CD4-positive, CD25-positive, alpha-beta regulatory T cell (primary cell): ENCODE measurements at places on chromosomes 12 and 14. TPM values are rescaled to one million over a fixed set of nuclear protein-coding genes. Genes with fewer than 3 reads are reported as not detected.

DNA sequence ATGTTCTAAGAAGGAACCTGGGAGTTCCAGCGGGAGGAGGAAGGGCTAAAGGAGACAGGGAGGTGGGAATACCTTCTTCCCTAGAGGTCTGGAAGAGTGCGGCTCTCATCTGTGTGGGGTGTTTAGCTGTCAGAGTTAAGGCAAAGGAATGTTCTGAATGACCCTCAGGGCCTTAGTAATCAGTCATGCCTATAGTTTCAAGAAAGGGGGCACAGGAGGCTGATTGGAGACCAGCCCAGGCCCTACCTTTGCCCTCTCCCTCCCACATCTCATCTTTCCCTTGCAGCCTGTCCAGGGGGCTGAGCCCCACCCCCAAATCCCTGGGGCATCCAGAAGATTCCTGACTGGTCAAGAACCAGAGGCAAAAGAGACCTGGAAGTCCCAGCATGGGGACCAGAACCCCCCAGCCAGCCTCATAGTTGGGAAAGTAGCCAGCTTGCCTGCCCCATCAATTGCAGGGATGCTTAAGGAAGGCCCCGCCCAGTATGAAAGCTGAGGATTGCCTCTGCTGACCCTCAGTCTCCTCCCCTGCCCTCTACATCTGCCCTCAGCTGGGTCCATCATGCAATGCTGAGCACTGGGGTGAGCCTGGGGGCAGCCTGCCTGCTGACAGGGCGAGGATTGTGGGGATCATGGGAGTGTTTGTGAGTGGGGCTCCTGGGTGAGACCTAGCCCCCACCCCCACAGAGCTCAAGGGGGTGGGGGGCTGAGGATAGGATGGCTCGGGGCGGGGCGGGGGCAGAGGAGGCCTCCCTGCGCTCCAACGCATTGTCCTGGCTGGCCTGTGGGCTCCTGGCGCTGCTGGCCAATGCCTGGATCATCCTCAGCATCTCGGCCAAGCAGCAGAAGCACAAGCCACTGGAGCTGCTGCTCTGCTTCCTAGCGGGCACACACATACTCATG lies 1.8 kb downstream of the GPR162 start:
- no peak for DNase-seq

DNA sequence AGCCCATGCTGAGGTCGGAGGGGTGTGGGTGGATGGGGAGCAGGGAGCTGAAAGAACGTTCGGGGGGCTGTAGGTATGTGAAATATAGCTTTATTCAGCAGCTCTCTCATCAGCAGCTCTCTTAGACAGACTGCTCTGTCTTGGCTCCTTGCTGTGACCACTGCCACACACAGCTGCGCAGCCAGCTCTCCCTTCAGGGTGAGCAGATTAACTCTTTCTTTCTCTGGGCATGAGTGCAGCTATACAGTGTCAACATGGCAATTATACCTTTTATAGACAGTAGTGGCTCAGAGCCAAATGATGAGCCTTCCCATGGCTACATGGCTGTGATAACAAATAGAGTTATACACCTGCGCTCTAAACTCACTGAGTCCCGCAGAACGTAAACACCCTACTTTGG lies 137.7 kb upstream of the NEDD1 start:
- no peak for DNase-seq

DNA sequence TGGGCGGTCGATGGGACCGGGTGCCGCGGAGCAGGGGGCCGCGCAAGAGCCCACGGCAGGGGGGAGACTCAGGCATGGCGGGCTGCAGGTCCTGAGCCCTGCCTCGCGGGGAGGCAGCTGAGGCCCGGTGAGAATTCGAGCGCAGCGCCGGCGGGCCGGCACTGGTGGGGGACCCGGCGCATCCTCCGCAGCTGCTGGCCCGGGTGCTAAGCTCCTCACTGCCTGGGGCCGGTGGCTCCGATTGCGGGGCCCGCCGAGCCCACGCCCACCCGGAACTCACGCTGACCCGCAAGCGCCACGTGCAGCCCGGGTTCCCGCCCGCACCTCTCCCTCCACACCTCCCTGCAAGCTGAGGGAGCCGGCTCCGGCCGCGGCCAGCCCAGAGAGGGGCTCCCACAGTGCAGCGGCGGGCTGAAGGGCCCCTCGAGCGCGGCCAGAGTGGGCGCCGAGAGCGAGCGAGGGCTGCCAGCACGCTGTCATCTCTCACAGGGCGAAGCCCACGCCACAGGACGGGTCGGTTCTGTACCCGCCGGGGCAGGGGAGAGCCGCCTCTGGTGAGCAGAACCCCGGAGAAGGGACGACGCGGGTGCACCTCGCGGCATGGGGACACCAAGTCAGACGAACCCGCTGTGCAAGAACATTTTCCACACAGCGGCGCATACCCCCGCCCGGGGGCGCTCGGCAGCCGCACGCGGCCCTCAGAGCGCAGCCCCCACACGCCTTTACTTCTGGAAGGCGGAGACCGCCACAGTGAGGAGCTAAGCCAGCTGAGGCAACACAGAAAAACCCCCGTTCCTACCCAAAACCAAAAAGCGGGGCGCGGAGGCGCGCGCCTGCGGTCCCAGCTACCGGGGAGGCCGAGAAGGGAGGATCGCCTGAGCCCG lies 1.2 kb upstream of the SIVA1 start:
- DNase-seq = no peak

DNA sequence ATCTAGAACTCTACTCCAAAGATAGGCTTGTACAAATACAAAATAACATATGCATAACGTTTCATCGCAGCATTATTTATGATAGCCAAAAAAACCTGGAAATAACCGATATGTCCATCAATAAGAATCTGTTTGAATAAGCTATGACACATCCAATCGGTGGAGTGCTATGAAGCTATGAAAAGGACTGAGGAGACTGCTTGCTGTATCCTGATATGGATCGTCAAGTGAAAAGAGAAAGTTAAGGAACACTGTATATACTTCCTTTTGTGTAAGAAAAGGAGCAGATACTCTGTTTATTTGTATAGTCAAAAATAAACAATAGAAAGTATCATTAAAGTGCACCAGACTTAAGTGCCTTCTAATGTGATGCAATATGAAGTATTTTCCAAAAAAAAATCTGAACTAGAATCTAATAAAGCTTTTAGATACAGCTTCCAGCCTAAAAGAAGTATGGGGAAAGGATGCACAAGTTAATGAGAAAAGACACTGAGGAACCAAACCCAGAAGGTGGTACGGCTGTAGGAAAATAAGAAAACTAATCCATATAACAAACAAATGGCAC lies 645 bp upstream of the KLHDC1 start:
- DNase-seq = no peak

DNA sequence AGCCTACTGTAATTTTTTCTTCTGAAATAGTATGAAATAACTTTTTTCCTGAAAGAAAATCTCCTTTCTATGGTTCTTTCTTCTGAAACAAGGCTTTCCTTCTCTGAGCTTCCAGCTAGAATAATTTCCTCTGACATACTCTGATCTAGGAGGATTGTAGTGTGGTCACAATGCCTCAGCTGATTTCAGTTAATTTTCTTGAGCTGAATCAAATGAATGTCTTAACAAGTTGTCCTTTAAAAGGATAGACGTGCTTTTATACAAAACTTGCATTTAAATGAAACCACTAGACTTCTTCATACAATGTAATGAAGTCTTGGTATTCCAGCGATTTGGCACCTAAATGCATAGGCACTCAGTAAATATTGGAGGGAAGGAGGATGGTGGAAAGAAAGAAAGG lies 94.4 kb downstream of the BICD1 start:
- DNase-seq = no peak

- DNase-seq = no peak
Observed at GRCh38 chr12:14854586-14855183, 11.4 kb upstream of the ART4 start.

- DNase-seq = no peak
Observed at GRCh38 chr12:57835366-57836288, 10.9 kb downstream of the CTDSP2 start.

Gene RNF212B
- total RNA-seq = not detected

Gene KRT83
- total RNA-seq = not detected
